ENCODE measurements at places on chromosomes 12 and 14. TPM values are rescaled to one million over a fixed set of nuclear protein-coding genes. Genes with fewer than 3 reads are reported as not detected.

Gene TMEM121
- total RNA-seq: 27.5 TPM

Gene ABCD2
- total RNA-seq: not detected

Gene GPR135
- 6.7 TPM for total RNA-seq

Gene ZNF705A
- not detected for total RNA-seq

Gene E2F7
- total RNA-seq: 17.2 TPM

Gene CCDC197
- total RNA-seq: not detected

Gene CLEC2B
- not detected for total RNA-seq

Gene TDRD9
- 0.12 TPM for total RNA-seq

Gene CHGA
- not detected for total RNA-seq

Gene PPP1R36
- total RNA-seq: 0.26 TPM

Gene NINJ2
- total RNA-seq: not detected

- DNase-seq: no peak
- no peaks in the 10 kb centered on the region for H3K36me3 ChIP-seq
- no peak overlapping the region for H3K4me3 ChIP-seq
Measured at GRCh38 chr12:76216585-76217472, 131.4 kb downstream of the BBS10 start.

- H3K4me3 ChIP-seq: no peak overlapping the region
- H3K27ac ChIP-seq: no peak overlapping the region
- no peaks in the 10 kb centered on the region for H3K36me3 ChIP-seq
- H3K27me3 ChIP-seq: peaks cover 75% of the 10 kb centered on the region
- peaks cover 4% of the 10 kb centered on the region for H3K4me1 ChIP-seq
- no peak for DNase-seq
Measured at GRCh38 chr14:69993326-69993725, 114.1 kb downstream of the SMOC1 start.

GRCh38 chr12:107511292-107511691 is 174.3 kb upstream of the PWP1 start:
- H3K36me3 ChIP-seq: no peaks in the 10 kb centered on the region
- no peak overlapping the region for H3K4me3 ChIP-seq
- no peaks in the 10 kb centered on the region for H3K27me3 ChIP-seq
- H3K4me1 ChIP-seq: peaks cover 21% of the 10 kb centered on the region
- no peak for DNase-seq

- peaks cover 14% of the 10 kb centered on the region for H3K36me3 ChIP-seq
- peaks cover 30% of the 10 kb centered on the region for H3K4me1 ChIP-seq
- DNase-seq: no peak
- H3K27me3 ChIP-seq: no peaks in the 10 kb centered on the region
- H3K4me3 ChIP-seq: no peak overlapping the region
Measured at GRCh38 chr12:119807380-119807779, 69.7 kb downstream of the CIT start.

- H3K27me3 ChIP-seq: peaks cover 14% of the 10 kb centered on the region
- H3K36me3 ChIP-seq: no peaks in the 10 kb centered on the region
- DNase-seq: peak; percentile 62
- no peak overlapping the region for H3K4me3 ChIP-seq
- H3K4me1 ChIP-seq: peaks cover 7% of the 10 kb centered on the region
- no peak overlapping the region for H3K27ac ChIP-seq
Measured at GRCh38 chr14:72463291-72463866, 430.5 kb downstream of the DPF3 start.

DNA sequence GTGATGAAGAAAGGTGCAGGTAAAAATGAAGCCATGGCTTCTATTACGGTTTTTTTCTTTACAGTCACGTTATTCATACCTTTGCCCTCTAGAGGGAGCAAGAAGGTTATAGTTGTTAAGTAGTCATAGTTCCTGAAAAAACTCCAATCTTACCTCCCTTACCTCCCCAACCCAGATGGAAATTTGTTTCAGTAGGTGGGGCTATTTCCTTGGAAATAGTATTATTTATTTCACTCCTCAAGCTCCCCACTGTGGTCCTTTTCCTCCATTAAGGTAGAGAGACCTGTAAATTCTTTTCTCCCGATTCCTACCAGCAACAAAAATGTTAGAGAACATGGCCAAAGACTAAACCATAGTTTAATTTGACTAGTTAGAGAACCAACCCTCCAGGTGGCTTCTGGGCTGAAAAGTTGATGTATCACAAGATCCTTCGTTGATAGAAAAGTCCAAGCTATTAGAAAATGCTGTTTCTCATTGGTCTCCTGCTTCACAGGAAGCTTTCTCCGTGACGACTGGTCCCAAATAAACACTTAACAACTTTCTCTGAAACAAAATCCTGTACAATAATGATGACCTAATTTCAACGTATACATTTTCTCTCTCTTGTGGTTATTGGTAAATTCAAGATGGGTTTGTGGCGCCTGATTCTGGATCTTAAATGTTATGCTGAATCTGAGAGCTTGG is 43.5 kb downstream of the TMX1 start:
- DNase-seq: peak; percentile 98
- peaks cover 10% of the 10 kb centered on the region for H3K4me1 ChIP-seq
- no peaks in the 10 kb centered on the region for H3K27me3 ChIP-seq
- H3K4me3 ChIP-seq: no peak overlapping the region
- H3K27ac ChIP-seq: peak overlapping the region; percentile 2
- H3K36me3 ChIP-seq: no peaks in the 10 kb centered on the region

- H3K27me3 ChIP-seq: no peaks in the 10 kb centered on the region
- H3K36me3 ChIP-seq: no peaks in the 10 kb centered on the region
- H3K27ac ChIP-seq: peak overlapping the region; percentile 80
- peak; percentile 98 for DNase-seq
- peak overlapping the region; percentile 56 for H3K4me3 ChIP-seq
Measured at GRCh38 chr14:63438065-63438757, 105.0 kb downstream of the PPP2R5E start.

DNA sequence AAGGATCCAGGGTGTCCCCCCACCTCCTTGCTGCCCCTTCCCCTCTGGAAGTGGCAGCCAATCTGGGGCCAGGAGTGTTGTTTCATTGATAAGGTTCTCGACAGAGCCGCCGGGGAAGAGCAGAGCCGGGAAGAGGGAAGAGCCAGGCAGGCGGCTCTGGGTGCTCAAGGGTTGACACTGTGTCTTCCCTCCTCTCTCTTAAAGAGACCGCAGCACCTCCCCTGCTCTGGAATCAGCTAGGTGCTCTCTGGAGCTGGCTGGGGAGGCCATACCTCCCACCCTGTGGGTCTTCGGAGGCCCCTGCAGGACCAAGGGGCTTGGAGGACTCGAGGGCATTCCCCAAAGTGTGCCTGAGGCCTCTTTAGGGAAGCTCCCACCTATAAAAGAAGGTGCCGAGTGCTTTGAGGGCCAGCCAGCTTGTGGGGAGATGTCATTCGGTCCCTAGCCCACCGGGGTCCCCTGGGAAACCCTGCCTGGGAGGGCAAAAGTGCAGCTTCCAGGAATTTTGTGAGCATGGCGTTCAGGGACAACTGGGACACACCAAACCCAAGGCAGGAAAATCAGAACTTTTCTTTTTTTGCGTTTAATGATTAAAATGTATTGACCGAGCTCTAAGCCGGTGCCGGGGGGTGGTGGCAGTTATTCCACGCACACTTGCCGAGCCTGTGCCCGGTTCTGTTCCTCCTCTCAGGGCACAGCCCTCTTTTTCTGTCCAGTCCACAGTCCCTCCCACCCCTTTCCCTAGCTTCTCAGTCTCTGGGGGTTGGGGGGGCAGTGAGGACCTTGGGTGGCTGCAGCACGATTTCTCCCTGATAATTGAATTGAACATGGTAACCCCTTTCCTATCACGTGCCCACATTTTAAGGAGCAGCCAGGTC is 3.0 kb downstream of the SETD1B start:
- H3K4me1 ChIP-seq: peaks cover 30% of the 10 kb centered on the region
- no peak overlapping the region for H3K27ac ChIP-seq
- no peaks in the 10 kb centered on the region for H3K27me3 ChIP-seq
- peak overlapping the region; percentile 71 for H3K4me3 ChIP-seq
- peak; percentile 50 for DNase-seq

DNA sequence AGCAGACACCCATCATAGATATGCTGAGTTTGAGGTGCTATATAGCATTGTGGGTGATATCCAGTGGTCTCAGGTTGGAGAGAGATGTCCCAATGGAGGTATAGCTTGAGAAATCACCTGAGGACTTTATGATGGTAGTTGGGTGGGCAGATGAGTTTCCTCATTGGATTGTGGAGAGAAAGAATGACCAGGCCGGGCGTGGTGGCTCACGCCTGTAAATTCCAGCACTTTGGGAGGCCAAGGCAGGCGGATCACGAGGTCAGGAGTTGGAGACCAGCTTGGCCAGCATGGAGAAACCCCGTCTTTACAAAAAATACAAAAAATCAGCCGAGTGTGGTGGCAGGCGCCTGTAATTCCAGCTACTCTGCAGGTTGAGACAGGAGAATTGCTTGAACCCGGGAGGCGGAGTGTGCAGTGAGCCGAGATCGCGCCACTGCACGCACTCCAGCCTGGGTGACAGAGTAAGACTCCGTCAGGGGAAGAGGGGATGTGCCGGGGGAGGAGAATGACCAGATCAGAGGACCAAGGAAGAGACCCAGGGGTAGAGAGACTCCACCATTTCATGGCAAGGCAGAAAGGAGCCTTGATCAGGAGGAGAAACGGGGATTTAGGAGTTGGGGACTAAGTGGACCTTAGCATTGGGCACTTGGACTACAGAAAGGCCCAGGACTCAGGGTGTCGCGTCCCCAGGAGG is 757 bp upstream of the PCK2 start:
- DNase-seq: no peak
- no peak overlapping the region for H3K27ac ChIP-seq
- no peaks in the 10 kb centered on the region for H3K27me3 ChIP-seq
- H3K4me3 ChIP-seq: peak overlapping the region; percentile 83
- no peaks in the 10 kb centered on the region for H3K36me3 ChIP-seq

DNA sequence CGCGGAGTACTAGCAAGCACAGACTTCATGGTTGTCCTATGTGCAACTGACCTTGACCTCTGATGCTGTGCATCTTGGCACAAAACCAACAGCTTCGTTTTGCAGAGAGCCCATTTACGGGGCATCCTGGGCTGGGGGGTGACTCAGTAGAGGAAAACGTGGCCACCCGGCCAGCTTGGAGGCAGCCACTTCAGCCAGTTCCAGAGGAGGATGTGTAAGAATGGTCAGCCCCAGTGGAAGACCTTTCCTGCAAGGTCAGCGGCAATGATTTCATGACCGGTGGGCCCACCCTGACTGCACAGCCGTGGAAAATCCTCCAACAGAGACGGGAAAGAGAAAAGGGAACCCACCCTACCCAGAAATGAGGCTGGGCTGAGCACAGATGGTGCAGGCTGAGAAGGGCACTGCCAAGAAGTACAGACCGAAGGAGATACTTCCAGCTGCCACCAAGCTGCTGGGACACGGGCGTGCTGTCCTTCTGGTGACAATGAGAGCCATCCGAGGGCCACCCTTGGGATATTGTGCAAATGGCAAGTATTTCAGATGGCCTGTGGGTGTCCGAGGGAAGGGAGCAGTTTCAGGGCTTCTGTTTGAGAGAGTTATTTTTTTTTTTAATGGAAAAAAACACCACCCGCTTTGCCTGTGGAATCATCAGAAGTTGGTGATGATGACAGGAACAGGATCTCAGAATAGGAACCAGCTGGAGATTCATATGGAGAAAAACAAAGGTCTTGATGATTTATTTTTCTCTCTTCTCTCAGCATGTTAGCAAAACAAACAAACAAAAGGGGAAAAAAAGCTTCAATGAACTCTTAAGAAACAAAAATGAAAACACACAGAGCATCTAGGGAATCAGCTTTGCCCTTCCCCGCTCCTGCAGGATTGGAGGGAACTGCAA is 120.2 kb upstream of the RFLNA start:
- H3K4me3 ChIP-seq: no peak overlapping the region
- no peak for DNase-seq
- H3K27ac ChIP-seq: no peak overlapping the region
- no peaks in the 10 kb centered on the region for H3K36me3 ChIP-seq
- peaks cover 65% of the 10 kb centered on the region for H3K27me3 ChIP-seq

- no peak for DNase-seq
- H3K4me3 ChIP-seq: no peak overlapping the region
- no peaks in the 10 kb centered on the region for H3K27me3 ChIP-seq
- H3K4me1 ChIP-seq: peaks cover 13% of the 10 kb centered on the region
Measured at GRCh38 chr14:89469210-89470198, 52.5 kb upstream of the FOXN3 start.

- H3K4me1 ChIP-seq: peaks cover 33% of the 10 kb centered on the region
- no peak overlapping the region for H3K27ac ChIP-seq
- H3K36me3 ChIP-seq: peaks cover 25% of the 10 kb centered on the region
- no peaks in the 10 kb centered on the region for H3K27me3 ChIP-seq
- H3K4me3 ChIP-seq: no peak overlapping the region
Measured at GRCh38 chr14:77306416-77306815, 14.3 kb downstream of the POMT2 start.

DNA sequence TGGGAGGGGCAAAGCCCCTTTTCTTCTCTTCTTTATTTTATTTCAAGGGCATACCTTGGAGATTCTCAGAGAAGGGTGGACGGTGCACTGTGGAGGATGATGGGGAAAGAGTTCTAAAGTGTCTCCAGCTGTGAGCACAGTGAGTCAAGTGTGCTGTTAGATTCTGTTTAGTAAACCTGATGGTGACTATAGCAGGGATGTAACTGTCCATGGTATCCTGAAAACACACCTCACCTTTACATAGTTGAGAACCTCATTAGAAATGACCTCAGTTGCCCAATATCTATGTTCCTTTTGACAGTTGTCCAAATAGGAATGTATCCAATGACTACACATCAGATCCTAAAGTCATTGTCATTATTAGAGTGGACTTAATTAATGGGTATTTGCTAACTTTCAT is 38.0 kb downstream of the CNTN1 start:
- H3K27me3 ChIP-seq: peaks cover 5% of the 10 kb centered on the region
- no peaks in the 10 kb centered on the region for H3K36me3 ChIP-seq
- H3K4me3 ChIP-seq: no peak overlapping the region
- no peaks in the 10 kb centered on the region for H3K4me1 ChIP-seq
- no peak for DNase-seq

GRCh38 chr14:102620413-102620812 is 28.0 kb downstream of the RCOR1 start:
- peaks cover 7% of the 10 kb centered on the region for H3K36me3 ChIP-seq
- no peak overlapping the region for H3K27ac ChIP-seq
- no peak overlapping the region for H3K4me3 ChIP-seq
- H3K4me1 ChIP-seq: no peaks in the 10 kb centered on the region
- H3K27me3 ChIP-seq: no peaks in the 10 kb centered on the region

- no peaks in the 10 kb centered on the region for H3K27me3 ChIP-seq
- no peaks in the 10 kb centered on the region for H3K4me1 ChIP-seq
- no peaks in the 10 kb centered on the region for H3K36me3 ChIP-seq
- no peak overlapping the region for H3K27ac ChIP-seq
- H3K4me3 ChIP-seq: no peak overlapping the region
Measured at GRCh38 chr14:83331513-83331912, 1797.9 kb upstream of the SEL1L start.

DNA sequence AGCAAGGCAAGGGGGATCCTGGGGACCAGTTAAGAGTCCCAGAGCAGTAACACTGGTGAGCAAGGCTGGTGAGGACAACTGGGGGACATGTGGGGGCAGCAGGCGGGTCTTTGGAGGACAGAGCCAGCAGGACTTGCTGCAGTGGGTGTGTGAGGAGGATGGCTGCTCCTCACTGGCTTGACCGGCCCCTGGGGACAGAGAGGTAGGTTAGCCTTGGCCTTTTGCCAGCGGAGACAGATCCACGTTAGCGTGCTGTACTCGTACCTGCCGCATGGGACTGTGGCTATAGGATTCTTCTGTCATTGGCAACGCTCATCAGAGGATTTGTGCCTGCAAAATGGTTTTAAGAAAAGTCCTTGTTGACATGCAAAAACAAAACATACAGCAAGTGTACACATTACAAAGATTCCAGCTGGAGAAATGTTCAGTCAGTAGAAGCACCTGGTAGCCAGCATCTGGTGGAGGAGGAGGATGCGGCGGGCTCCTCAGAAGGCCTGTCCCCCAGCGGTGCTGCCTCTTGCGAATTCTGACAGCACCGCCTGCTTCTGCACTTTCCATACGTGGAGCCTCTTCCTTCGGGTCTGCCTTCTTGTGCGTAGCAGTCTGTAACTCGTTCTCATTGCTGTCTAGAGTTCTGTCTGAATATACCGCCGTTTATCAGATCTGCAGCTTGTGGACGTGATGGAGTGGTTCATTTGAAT is 91.3 kb downstream of the EP400 start:
- no peaks in the 10 kb centered on the region for H3K27me3 ChIP-seq
- no peaks in the 10 kb centered on the region for H3K4me1 ChIP-seq

Measured in PC-3 (cell line).